HFFc6 (cell line): ENCODE measurements at places on chromosomes 7 and 10. TPM values are rescaled to one million over a fixed set of nuclear protein-coding genes. Genes with fewer than 3 reads are reported as not detected.

The ANKRD1 gene
- total RNA-seq, result 5.6 to 15.8 TPM (median 14.0 TPM) in 3 replicates

The SP4 gene
- total RNA-seq, result 2.3 to 3.9 TPM (median 2.7 TPM) in 3 replicates

The CLRN3 gene
- total RNA-seq, result not detected in 3 replicates

The ZDHHC6 gene
- 21.4 and 25.7 TPM in 2 replicates for total RNA-seq

The HSPA12A gene
- total RNA-seq, result 16.6 to 18.6 TPM (median 17.3 TPM) in 3 replicates

The NEBL gene
- total RNA-seq, result not detected in 3 replicates

The PTF1A gene
- not detected in 3 replicates for total RNA-seq

The FAM25G gene
- not detected in 3 replicates for total RNA-seq

The UCMA gene
- total RNA-seq, result not detected in 3 replicates

The NXPH1 gene
- total RNA-seq, result not detected in 2 replicates

DNA sequence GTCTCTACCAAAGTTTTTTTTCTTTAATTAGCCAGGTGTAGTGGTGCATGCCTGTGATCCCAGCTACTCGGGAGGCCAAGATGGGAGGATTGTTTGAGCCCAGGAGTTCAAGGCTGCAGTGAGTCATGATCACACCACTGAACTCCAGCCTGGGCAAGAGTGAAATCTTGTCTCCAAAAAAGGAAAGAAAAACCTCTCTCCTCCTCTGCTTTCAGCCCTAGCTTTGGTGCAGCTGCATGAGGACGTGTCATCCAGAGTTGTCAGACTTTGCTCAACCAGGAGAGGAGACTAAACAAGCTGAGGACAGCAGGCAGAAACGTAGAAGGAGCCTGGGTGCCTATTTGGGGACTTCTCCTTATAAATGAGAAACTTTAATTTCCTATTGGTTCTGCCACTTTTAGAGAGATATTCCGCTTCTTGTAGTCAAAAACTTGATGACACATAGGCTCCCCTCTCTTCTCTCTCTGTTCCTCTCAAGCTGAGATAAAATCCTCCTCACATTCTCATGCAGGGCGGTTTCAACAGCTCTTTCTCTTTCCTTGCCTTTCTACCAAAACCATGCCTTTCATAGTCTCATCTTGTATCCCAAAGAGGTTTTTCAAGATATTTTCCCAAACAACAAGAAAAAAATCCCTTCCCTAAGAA lies 205.4 kb downstream of the ARHGAP12 start:
- DNase-seq, result no peak

DNA sequence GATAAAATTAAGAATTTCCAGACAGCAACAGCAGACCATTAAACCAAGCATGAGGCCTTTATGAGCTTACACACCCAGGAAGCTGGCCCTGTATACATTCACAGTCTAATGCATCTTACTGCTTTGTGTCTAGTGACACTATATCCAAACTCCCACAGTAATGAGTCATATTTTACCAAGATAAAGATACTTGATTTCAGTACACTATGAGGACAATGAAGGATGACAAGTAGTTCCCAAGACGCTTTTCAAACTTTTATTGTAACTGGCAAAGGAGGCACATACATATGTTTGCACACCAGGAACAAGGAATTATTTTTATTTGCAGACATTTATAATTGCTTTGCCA lies 148.0 kb downstream of the TSPAN12 start:
- no peak for DNase-seq

GRCh38 chr10:124568848-124569622 lies 107.4 kb downstream of the LHPP start:
- no peak for DNase-seq

GRCh38 chr7:142833174-142834048 lies 21.5 kb upstream of the EPHB6 start:
- DNase-seq, result no peak

DNA sequence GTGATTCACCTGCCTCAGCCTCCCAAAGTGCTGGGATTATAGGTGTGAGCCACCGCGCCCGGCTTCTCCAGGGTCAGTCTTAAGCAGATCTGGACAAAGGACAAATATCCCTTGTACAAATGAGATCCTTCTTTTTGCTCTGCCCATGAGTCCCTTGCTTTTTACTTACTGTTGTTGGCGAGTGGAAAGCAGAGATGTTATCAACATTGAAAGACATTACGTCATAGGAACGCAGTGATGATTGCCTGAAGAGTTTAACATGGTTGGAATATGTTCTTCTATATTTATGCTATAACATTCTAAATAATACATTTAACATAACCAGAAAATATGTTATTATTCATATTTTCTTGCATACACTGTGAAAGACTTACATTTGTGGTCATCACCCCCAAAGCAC lies 644.3 kb upstream of the LRRN3 start:
- no peak for DNase-seq

- no peak for DNase-seq
These were observed 38.9 kb downstream of the PARD3 start for GRCh38 chr10:34776090-34776690.

DNA sequence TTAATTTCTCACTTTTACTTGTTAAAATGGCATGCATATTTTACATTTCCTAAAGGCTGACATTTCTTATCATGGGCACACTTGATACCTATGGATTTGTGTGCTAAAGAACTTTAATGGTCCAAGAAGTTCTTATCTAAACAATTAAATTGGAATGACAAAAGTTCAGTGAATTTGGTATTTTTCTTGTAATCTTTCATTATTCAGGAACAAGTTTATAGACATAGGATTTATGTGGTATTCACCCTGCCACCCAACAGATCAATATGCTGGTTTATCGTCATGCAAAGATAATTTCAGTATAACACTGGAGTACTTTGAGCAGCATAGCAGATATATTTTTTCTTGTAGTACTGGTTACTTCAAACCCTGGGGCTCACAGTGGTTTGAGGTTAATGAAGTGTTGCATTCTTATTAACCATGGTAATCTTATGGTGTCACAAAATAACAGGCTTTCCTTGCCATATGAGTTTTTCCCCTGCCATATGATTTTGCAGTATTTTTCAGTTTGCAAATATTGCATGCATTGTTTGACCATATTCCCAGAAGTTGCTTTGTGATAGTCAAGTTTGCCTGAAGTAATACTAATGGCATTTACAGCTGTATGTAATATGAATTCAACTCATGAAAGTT lies 148.8 kb downstream of the PPP1R9A start:
- DNase-seq, result no peak

GRCh38 chr10:80462981-80463741 lies 9.1 kb downstream of the TSPAN14 start:
- peak; percentile 82 for DNase-seq

GRCh38 chr7:113452245-113452644 lies 333.9 kb upstream of the SMIM30 start:
- DNase-seq, result no peak

DNA sequence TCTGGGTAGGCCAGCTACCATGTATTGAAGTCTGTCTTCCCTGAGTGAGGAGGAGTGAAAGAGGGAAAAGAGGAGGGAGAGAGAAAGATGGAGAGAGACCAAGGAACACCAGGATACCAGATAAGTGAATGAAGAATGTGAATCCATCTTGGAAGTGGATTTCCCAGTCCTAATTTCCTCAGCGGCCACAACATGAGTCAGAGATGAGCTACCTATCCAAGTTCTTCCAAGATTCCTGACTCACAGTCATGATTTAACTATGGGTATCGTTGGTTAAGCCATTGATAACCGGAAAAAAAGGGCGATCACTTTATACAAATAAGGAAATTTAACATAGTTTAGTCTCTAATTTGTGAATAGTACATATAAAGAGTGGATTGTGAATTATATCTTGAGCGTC lies 561.8 kb downstream of the ATRNL1 start:
- no peak for DNase-seq

DNA sequence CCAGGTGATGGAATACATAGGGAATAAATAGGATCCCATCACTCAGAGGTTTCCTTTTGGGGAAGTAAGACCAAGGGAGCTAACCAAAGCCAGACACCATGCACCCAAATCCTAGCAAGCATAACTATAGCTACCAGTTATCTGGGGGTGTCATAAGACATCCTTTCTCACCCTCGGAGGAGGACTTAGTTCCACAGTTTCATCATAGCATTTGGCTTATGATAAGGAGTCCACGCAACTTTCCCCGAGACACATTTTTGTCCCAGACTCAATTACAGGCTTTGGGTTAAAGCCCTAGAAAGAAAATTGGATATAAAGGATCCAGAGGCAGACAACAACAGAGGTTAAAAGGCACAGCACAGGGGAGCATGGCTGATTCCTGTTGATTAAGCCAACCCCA lies 442.9 kb downstream of the HTR7 start:
- DNase-seq, result no peak

DNA sequence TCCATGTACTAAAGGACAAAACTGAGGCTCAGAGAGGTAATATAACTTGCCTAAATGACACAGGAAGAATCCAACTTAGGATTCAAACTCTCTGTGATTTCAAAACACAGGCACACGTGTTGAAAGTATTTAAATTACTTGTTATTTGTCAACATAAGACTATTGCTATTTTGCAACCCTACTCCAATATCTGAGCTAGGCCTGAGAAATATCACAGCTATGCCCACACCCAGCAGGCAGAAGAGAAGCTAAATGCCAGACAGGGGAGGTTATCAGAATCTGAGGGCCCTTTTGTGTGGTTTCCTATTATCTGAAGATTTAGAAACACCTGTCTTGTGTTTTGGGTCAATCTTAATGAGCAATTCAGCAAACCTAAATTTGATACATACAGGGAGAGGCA lies 204.3 kb downstream of the ANK3 start:
- DNase-seq, result no peak

- no peak for DNase-seq
These were observed 581.6 kb downstream of the ETV1 start for GRCh38 chr7:13407911-13408310.

- DNase-seq, result no peak
These were observed 78.1 kb downstream of the USP6NL start for GRCh38 chr10:11533328-11533781.
